D341Med (cell line): ENCODE measurements at places on chromosomes 2 and 18.

- no peak for DNase-seq
These were observed 279.2 kb downstream of the CYRIA start for GRCh38 chr2:16386431-16386830.

DNA sequence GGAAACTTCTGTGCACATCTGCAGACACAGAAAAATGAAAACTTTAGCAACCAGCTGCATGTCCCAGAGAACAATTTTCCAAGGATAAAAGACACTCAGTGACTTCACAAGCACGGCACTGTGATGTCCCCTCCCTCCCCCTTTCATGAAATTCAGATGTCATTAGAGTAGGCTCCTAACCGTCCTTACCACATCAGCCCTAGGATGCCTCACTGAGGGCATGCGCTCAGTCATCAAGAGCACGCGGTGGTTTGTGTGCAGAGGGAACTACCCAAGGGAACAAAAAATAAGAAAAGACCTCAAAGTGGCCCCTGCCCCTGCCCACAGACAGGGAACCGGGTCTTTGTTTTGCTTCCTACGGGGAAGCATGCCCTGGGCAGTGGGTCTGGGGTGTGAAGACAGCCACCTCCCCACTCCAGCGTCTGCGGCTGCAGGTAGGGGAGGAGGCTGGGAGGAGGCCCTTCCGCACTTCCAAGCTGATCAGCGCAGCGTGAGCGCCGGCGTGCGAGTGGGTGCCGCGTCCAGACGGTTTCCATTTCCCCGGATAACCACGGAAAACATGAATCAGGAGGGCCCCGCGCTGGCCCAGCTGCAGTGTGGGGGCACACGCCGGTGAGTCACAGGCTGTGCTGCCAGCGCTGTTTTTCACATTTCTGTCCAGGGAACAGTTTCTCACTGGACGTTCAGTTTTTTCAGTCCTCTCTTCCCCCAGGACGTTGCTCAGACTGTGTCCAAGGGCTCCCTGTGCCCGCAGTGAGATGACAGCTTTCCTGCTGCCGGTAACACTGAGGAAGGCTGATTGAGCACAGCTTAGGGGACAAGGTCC lies 70.6 kb downstream of the COPS8 start:
- no peak for DNase-seq

DNA sequence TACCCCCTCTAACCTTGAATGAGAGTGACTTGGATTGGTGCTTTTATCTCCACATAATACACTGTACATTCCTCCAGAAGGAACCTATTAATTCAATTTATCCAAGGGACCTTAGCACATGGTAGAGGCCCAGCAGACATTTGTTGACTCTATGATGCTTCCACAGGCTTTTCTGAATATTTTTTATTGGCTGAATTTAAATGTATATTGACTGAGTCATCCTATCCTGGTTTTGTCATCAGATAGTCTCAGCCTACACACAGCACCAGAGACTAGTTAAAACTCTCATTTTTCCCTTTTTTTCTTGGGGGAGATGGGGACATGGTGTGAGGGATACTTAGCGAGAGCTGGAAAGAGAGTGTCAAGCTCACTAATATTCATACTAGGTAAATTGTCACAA lies 101.6 kb downstream of the LRRC30 start:
- DNase-seq, result no peak

GRCh38 chr2:218332920-218333645 lies 23.6 kb upstream of the CATIP start:
- DNase-seq, result no peak

- no peak for DNase-seq
These were observed 83.1 kb downstream of the FBXO15 start for GRCh38 chr18:74064510-74064909.

GRCh38 chr2:233428008-233428407 lies 73.7 kb downstream of the DGKD start:
- DNase-seq, result no peak

GRCh38 chr2:108983061-108983460 lies 6.0 kb downstream of the EDAR start:
- no peak for DNase-seq

DNA sequence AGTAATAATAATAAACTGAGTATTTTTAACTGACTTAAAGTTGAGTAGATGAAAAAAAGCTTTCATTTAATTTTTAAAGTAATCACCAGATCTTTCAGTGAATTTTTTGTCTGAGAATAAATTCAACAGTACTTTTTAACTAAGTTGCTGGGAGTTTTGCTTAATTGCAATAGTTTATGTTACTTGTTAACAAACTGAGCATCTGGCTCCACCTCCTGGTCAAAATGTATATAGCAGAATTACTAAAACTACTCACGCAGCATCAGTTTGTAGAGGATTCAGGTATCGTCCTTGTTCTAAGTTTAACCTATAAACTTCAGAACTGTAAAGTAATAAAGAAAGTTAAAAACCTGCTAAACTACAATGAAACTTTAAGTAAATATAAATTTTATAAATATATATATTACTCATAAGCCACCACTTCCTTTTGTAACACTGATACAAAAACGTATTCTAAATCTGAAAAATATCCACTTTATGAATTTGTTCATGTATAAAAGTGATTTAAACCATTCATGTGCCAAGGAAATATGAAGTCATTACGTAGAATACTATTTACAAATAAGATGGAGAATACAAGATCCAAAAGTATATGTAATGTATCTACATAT lies 21.3 kb downstream of the NOL10 start:
- no peak for DNase-seq

DNA sequence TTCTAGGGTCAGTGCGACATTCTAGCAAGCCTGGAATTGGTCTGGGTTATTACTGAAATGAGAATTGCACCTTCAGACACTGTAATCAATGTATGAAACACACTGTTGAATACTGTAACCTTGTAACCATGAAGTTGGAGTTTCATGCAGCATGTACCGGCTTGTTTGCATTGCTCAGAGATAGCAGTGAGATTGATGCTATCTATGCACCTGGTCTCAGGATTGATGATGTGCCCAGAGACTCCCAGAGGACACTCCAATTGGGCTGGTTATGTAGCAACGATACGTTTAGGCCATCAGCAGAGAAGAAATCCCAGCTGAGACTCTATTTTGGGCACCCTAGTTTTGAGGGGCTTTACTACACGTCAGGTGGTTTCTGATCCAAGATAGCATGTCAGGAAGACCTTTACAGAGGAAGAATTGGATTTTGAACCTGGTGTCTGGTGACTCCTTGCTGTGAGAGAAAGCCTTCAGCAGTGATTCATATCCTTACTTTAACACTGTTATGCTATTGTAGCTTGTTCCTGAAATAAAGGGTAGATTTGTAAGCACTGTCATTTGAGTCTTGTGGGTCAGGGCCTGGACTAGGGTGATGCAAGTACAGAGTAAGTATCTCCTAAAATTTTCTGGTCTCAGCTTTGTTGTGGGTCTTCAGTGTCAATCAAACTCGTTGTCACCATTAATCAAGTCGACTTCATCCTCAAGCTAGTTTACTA lies 305.1 kb upstream of the GULP1 start:
- DNase-seq, result no peak

DNA sequence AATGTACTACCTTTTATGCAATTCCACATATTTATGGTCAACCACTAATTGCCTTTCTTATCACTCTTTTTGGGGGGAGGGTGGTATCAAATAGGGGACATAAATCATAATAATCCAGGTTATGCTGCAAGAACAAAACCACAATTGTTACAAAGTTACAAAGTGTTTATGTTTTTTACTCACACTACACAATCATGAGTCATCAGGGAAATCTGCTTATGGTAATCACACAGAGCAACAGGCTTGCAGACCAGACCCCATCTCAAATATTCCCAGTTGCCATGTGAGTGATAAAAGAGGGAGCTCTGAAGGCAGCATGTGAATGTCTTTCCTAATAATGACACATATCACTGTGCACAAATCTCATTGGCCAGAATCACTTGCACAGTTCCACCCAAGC lies 304.7 kb upstream of the TMEFF2 start:
- DNase-seq, result no peak

DNA sequence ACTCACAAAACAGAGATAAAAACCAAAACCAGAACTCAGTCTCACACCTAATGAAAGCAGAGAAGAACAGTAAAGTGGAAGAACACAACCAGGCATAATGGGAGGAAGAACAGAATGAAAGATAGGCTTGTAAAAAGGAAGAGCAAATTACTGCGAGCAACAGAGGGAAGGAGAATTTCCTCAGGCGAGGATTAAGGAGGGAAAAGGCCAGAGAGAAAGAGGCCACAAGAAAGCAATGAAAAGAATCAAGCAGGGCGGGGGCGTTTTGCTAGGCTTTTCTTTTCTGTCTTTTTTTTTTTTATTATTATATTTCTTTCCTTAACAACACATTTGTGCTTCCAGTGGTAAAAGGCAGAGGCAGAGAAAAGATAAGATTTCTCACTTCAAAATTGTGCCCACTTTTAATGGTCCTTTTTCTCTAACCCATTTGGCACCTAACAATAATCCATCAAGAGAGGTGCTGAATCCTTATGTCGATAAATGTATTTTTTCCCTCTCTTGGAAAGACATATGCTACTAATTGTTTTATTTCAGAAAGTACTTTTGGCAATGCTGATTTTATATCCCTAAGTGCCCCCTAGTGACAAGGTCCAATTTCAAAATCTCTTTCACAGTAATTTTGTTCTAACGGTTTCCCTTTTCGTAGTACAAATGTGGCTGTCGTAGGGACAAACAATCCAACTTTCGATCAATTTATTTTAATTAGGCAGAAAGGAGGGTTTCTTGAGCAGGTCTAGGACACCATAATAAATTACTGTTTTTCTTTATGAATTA lies 138.7 kb upstream of the AQP4 start:
- DNase-seq, result no peak

- DNase-seq, result no peak
These were observed 11.7 kb upstream of the GRHL1 start for GRCh38 chr2:9939587-9940485.
